Activated CD8-positive, alpha-beta T cell treated with anti-CD3 and anti-CD28 coated beads for 36 hours (primary cell): ENCODE measurements at places on chromosomes 12 and 14.

DNA sequence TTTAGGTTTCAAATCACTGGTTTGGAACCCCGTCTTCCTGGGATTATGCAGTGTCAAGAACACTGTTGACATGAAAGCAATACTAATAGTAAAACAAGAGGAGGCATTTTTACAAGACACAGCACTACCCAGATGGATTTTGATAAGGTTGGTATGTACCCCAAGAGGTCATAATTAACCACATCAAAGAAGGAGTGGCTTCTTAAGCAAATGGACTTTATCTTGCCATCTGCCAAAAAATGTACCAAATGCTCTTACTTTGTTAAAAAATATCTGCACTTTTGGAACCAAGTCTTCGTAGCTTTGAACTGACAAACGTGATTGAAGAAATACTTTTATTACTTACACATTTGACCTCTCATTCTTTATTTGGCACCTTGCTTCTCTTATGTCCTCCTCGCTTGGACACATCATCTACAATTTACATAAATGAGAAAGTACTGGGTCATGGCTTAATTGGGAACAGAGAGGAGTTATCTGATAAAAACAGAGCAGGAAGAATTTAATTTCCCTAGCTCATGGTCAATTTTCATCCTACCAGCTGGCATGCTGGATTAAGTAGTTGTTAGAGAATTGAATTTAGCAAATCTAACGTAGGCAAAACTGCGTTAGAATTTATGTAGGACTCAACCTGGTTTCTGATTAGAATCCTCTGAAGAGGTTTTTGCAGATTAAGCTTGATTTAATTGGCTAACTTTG, 54.5 kb upstream of the PRICKLE1 start:
- DNase-seq, result no peak

DNA sequence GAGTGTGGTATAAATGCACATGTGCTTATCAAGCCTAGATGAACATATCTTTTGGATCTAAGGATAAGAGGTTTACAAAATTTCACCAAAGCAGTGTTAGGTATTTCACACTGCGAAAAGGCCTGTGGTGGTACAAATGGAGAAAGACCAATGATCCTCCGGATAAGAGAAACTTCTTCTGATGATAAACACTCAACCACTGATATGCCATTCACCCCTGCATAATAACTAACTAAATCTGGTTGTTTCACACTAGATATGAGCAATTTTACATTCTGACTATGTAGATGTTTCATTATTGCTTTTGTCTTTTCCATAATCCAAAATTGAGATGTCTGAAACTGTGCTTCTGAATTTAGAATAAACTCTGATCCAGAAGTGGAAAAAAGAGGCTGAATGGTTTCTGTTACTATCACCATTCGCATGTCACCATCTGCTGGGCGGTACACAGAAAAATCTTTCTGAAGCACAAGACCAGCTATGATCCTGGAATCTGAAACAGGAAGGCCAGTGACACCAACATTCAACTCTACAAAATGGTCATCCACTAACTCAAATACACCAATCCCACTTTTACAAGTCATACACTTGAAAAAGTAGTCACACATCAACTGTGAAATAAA, 1.3 kb downstream of the BBS10 start:
- DNase-seq, result peak; percentile 26

DNA sequence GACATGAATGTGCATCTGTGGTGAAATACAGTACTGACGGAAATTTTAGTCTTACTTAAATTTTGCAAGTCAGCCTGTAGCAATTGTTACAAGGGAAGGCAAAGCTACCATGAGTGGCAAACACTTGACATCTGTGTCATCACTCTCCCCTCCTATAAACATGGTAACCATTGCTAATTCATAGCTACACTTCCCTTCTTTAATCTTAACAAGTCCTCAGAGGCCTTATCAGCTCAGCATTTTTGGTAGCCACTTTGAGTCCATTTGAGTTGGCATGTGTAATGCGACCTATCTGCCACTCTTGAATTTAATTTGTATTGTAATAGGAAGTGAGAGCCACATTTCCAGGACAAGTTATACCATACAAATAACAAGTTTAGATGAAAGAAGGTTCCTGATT, 218.1 kb downstream of the RMST start:
- no peak for DNase-seq

GRCh38 chr12:87728931-87729593, 300.1 kb downstream of the C12orf50 start:
- DNase-seq, result no peak

- DNase-seq, result no peak
Measured at GRCh38 chr14:66360366-66360926, 125.7 kb upstream of the CCDC196 start.

DNA sequence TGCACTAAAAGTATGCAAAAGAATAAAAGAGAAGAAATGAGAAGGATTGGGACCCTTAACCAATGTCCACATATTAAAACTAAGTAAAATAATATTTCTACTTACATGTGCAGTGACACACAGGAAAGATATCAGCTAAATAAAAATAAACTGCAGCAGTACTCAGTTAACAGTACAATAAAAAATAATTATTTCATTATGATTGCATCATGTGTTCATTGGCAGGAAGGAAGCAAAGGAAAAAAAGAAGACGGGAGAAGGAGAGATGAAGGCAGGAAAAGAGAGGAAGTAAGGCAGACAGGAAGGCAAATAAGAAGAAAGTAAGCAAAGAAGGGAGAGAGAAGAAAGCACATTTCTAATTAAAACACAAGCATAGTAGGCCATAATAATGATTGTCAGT, 33.0 kb downstream of the RASSF9 start:
- no peak for DNase-seq

DNA sequence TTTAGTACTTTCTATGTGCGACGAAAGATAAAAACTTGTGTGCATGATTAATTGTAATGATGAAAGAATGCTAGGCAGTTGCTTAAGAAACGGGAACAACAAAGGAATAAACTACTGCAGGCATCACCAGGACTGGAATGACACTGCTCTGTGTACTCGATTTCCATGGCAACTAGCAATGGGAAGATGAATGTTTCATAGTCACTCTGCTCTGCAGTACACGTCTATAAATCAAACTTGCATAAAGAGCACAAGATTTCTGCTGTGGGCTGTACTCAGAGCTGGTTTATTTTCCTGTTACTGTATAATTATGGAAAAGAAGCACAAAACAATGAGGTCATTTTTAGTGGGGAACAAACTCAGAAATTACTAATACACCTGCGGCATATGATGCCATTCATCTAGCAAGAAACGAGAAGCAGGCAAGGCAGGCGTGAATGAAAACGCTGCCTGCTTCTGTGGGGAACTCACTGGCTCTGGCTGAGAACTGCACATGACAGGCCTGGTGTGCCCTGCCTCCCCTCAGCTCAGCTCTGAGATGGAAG, 41.8 kb downstream of the EFCAB11 start:
- no peak for DNase-seq

GRCh38 chr14:24338843-24339242, 948 bp downstream of the RIPK3 start:
- no peak for DNase-seq

DNA sequence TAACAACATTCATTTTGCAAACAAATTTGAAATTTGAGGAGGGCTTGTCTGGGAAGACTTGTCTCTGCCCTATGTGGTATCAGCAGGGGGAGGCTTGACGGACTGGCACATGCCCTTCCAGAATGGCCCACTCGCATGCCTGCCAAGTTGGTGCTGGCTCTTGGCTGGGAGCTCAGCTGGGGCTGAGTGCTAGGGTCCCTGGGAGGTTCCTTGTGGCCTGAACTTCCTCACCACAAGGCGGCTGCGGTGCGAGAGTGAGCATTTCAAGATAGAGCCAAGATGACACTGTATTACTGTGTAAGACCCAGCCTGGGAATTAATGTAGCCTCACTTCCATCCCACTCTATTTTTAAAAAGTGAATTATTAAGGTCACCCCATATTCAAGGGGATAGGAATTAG, 271.6 kb upstream of the PLEKHG7 start:
- DNase-seq, result peak; percentile 52

DNA sequence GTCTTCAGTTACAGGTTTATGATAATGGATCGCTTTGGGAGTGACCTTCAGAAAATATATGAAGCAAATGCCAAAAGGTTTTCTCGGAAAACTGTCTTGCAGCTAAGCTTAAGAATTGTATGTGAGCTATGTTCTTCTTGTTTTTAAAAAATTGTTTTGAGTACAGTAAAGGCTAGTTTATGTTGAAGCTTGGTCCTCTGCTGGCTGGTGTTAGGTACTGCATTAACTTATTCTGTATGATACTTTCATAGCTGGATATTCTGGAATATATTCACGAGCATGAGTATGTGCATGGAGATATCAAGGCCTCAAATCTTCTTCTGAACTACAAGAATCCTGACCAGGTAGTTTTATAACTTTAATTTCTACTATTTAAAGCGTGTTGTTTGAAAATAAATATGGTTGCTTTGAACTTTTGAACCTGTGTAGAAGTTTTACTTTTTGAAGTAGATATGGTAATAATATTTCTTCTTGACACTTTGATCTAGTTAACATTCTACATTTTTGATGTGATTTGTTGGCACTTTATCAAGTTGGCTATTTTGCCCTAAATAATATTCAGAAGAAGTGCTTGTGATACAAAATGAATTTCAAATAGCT, 55.7 kb downstream of the VRK1 start:
- DNase-seq, result no peak

GRCh38 chr14:73289729-73290128, 52.4 kb downstream of the PAPLN start:
- DNase-seq, result no peak

- no peak for DNase-seq
Measured at GRCh38 chr12:114406316-114406983, 506 bp upstream of the TBX5 start.

- DNase-seq, result no peak
Measured at GRCh38 chr14:106538201-106538600, 1011.8 kb downstream of the TMEM121 start.

DNA sequence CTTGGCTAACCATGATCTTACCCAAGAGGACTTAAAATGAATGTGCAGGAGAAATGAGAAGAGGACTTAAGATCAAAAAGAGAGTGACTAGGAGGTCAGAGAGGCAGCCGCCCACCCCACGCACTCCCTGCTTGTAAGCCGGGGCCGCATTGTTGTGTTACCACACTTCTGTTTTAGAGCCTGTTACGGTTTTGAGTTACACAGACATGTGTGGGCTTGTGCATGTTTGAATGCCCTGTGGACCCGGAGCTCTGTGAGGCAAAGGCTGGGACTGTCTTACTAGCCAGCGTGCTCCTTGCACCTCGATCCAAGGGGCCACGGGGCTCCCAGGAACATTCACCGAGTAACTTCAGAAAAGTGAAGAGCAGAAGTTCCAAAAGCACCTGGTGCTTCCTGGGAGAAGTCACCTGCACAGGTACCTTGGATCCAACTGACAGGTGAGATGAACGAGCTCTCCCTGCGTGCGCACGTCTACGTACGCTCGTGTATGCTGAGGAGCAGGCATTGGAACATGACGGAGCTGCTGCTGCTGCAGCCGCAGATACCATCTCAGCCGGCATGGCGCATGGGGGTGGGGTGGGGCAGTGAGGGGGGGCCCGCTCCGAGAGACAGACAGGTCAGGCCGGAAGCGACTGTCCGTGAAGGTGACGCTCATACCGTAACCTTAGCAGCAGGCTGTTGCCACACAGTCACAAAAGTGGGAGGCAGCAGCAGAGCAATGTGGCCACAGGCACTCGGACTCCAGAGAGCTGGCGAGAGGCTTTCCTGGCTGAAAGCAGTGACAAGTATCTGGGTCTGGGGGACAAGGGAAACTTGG, 23.7 kb downstream of the SFSWAP start:
- DNase-seq, result no peak

DNA sequence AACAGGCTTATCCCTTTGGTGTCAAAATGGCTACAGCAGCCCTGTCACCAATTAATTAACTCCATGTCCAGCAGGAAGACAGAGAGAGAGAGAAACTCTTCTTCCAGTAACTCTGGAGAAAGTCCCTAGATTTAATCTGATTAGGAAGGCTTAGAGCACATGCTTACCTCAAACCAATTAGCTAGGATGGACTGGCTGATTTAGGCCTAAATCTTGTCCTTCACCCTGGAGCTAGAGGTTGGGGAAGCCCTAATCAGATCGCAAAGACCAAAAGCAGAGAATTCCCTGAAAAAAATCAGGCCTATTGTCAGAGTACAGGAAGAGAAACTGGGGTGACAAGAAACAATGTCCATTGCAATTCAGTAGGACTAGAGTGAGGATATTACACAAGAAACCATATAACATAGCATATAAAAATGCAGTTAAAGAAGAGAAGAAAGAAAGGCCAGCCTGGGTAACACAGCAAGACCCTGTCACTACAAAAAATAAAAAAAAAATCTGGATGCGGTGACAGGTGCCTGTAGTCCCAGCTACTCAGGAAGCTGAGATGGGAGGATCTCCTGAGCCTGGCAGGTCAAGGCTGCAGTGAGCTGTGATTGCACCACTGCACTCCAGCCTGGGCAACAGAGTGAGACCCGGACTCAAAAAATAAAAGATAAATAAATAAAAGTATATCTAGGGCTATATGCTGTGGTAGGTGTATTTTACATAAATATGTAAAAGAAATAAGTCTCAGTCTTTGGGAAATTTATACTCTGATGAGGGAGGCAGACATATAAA, 34.9 kb upstream of the TUBA1A start:
- DNase-seq, result no peak

- DNase-seq, result no peak
Measured at GRCh38 chr14:103832046-103832445, 15.3 kb downstream of the PPP1R13B start.

DNA sequence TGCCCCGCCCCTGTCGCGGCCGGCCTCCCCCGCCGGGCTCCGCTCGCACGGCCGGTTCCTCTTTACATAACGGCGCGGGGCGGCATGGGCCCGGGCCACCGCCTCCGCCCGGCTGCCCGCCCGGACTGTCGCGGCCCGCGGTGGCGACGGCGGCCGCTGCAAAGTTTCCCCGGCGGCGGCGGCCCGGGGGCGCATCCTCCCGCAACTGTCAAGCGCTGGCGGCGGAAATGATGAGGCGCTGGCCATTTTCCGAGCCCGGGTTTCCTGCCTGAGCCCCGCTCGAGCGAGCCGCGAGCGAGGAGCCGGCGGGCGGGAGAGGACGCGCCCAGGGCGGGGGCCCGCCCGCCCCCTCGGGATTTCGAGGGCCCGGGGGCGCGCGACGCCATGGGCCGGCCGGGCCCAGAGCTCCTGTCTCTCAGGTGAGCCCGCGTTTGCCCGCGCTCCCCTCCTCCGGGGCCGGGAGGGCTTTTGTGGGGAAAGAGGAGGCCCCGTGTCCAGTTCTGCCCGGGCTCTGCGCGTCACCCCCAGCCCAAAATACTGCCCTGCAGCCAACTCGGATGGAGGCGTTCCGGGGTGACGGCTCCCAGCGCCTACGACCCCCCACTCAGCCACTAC, at the start of gene SH2B3:
TSS of gene SH2B3 (plus strand) at position 65 of the 615 bp plus-strand sequence. CDS start 12,223 bp downstream, outside the sequence.
- DNase-seq, result peak; percentile 89

DNA sequence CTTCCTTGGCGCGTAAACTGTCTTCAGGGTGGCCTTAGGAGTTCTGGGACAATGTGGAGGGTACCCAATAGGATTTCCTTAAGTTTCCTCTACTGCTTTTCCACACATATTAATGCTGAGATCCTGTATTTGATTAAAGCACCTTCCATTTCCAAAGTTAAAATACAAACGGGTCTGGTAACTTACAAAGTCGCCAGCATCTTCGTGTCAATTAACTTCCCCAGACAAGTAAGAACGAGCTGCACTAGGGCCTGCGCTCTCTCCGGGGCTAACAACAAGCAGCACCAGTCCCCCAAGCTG, 130.9 kb downstream of the NDUFA12 start:
- no peak for DNase-seq

GRCh38 chr14:89025561-89026236, 201.2 kb downstream of the TTC8 start:
- no peak for DNase-seq
